MM.1S (cell line): ENCODE measurements at places on chromosomes 7 and 10.

GRCh38 chr10:100970914-100971811 is 1.9 kb downstream of the SEMA4G start:
- DNase-seq, result no peak

- no peak for DNase-seq
These were observed 31.9 kb downstream of the NUP42 start for GRCh38 chr7:23213755-23214154.

DNA sequence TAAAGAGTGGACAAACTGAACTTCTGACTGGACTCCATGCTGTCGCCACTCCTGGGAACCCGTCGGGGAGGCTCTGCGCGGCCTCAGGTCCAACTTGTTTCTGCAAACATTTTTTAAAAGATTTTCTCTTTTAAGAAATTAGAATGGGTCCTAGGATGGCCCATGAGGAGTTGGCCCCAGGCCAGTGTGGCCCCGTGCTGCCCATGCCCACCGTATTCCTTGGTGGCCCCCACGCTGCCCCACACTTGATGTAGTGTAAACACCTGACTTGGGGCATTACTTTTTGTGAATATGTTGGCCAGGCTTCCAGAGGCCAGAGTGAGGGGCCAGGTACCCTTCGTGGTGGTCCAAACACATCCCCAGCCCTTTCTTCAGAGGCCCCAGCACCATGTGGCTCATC is 19.3 kb downstream of the ZNF316 start:
- no peak for DNase-seq

DNA sequence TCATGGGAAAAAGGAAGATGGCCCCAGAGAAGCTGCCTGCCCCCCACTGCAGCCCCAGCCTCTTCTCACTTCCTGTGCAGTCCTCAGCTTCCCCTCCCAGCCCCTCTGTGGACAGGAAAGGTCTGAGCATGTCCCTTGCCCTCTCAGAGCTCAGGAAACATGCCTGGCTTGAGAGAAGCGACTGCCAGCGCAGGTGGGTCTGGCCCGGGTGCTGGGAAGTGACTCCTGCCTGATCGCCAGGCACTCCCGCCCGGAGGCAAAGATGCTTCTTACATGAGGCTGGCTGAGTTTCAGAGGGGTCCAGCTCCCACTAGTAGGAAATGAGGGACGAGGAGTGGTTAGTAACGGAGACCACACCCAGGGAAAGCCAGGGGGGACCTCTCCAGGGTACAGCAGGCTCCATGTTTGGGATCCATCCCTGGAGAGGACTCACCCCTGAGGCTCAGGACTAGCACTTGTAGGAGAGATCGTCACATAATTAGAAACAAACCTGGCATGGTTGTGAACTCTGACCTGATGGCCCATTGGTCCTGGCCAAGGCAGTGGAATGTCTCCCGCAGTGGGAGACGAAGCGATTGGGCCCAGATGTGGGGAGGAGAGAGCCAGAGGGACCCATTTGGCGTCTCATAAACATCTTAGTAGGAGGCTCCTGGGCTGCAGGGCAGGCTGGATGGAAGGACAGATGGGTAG is 12.3 kb downstream of the ELN start:
- DNase-seq, result no peak

GRCh38 chr7:87391020-87391701 is 45.7 kb downstream of the CROT start:
- no peak for DNase-seq

DNA sequence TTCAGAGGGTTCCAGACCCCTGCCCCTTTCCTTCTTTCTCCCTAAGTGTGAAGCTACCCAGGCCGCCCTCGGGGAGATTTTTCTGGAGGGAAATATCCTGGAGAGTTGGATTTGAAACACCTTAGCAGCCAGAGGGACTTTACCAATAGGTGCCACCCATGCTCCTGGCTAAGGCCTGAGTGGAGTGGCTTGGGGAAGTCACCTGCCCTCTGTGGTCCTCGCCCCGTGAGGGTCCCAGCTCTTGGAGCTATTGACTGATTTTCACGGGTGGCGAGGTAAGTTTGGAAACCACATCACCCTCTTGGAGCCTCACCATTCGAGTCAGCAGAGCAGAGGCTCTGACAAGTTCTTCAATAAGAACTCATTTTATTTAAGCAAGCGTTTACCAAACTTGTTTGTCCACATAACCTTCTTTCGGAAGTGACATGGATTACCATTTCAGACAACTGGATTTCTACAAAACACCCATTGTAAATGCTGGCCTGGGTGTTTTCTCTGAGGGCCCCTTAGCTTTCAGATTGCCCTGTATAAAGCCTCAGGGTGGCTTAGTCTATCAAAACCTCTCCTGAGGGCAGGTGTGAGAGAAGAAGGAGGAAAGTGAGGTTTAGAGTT is 20.4 kb downstream of the AQP1 start:
- no peak for DNase-seq

GRCh38 chr10:52313256-52313932 is 687 bp upstream of the DKK1 start:
- peak; percentile 69 for DNase-seq

DNA sequence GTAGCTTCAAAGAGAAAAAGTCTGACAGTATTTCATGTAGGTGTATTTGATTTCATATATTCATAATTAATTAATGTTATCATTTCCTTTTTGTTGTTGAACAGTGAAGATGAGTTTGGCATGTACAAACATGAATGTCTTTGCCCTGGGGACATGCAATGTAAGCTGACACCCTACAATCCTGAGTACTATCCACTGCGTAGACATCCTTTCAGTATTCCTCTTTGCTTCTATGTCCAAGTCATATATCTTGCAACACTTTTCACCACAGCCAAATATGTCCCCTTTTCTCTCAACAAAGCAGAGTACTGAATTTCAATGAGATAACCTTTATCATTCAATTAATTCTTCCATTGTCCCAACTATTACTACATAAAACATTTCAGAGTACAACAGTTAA is 93.6 kb downstream of the GPR37 start:
- no peak for DNase-seq

DNA sequence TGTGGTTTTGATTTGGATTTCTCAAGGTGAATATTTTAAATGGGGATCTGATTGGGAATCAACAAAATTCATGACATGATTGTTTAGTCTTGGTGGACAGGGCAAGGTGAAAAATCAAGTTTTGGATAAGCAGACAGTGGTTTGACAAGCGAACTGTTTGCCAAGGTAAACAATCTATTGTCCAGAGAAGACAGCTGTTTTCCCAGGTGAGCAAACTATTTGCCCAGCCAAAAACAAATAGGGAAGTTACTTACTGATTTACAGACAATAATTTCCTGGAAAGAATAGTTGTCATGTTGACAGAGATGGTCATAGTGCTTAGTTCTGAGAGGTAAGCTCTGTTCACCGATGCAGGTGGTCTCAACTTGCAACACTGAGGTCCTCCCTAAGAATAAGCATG is 94.0 kb upstream of the STEAP1B start:
- no peak for DNase-seq

- DNase-seq, result no peak
These were observed 49.1 kb downstream of the STAM start for GRCh38 chr10:17693009-17693408.

- DNase-seq, result no peak
These were observed 271.9 kb downstream of the PLXDC2 start for GRCh38 chr10:20088061-20088701.

DNA sequence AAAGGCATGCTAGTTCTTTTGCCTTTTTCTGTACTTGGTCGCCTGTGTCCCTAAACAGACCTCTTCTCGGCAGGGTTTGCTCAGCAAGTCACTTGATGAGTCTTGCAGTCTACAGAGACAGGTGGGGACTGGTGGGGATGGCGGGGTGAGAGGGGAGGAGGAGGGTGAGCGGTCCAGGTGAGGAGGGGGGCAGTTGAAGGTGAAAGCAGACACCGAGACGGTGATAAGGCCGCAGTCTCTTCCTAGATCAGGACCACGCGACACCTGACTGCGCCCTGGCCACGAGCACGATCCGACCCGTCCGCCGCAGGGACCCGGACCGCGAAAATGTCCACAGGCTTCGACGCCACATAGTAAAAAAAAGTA is 566 bp downstream of the ASNS start:
- no peak for DNase-seq

DNA sequence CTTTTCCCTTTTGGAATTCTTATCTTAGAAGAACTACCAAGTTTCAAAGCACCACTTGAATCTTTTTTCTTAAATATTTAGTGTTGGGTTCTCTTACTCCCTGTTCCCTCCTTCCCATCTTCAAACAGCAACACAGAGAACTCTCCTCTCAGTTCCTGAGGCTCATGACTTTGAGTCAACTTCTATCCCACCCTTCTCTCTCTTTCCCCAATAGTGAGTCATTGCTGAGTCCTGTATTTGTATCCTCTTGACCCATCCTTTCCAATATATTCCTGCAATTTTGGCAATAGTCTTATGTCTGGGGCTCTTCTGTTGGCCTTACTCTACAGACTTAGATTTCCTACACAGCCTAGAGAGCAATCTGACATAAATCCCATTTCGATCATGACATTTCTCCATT is 20.8 kb upstream of the JCAD start:
- DNase-seq, result no peak

DNA sequence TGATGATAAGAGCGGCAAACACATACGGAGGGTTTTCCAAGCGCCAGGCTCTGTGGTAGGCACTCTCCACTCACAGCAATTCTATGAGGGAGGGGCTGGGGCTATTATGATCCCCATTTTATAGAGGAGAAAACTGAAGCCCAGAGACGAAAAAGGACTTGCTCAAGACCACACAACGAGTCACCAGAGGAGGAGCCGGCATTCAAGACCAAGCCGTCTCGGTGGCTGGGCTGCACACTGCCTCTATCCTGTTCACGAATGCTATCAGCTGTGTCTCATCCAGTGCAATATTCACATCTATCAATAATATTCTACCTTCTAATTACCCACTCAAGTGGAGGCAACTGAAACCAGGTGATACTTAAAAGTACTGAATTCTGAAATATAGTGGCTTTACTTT is 67.8 kb upstream of the NMT2 start:
- DNase-seq, result no peak

GRCh38 chr7:137354961-137355360 is 11.4 kb upstream of the PTN start:
- DNase-seq, result no peak

DNA sequence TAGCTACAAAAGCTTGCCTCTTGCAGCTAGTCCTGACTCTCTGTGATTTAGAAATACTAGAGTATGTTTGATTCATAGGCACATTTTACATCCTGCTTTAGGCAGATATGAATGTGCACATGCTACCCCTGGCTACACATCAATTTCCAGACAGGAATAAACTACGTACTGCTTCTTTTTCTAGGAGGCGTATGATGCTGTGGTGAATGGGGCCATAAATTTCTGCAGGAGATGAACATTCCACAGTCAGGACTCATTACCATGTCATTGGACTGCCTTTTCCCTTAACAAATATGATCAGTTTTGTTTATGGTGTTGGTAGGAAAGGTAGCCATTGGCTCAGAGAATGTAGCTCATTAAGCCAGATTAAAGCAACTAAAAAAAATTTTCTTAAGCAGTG is 50.1 kb upstream of the IFRD1 start:
- DNase-seq, result no peak

DNA sequence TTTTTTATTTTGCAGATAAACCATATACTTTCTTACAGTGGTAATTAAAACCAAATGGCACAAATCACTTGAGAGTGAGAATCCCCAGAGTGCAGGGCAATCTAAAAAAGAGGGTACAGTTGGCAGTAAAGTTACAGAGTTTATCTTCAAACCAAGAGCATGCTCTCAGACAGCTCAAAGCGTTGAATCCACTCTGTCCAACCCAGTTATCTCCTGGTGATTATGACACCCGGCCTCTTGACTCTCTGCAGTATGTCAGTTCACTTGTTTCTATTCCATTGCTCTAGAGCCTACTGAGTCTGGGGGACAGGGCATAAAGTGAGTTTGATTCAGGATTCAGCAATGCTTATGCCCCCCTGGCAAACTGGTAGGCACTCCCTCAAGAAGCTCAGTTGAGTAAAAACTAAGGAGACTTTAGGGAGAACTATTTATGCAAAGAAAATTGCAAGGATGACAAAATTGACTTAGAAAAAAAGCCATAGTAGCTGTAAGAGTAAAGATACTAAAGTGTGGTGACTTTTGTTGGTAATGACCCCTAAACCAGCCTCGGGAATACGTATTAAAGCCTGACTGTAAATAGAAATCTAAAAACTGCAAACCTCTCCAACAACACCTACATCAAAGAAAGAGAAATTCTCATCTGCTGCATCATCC is 55.5 kb downstream of the COL1A2 start:
- DNase-seq, result no peak

- no peak for DNase-seq
These were observed 32.2 kb downstream of the ZRANB1 start for GRCh38 chr10:124974131-124974530.

DNA sequence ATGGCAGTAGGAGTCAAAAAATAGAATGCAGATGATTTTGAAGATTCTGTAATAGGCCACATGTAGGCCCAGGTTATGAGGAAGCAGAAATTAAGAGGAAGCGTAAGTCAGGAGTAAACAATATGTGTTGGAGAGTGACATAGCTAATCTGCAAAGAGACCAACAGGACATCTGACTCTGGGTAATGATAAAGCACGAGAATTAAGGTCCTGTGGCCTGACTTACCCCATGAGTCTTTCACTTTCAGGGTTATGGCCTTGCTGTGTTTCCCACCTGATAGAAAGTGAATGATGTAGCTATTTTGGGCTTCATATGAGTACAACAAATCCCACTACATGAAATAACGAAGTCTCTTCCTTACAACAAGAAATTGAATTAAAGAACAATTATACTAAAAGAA is 393.0 kb downstream of the MAGI2 start:
- DNase-seq, result no peak

DNA sequence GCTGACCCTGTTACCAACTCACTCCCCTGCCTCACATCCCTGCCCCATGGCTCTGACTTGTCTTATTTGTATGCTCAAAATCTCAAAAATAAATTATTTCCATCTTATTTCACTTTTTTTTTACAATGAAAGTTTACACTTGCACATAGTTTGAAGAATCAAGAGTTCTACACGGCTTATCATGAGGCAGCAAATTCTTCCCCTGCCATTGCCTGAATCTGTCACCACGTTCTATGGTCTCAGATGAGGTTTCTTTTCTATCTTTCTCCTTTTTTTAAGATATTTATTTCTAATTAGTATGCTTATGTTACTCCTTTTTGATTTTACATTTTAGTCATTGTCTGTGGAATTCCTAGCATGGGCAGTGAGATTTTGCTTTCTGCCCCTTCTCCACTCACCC is 28.4 kb downstream of the ARHGAP22 start:
- DNase-seq, result no peak
